Stimulated activated CD4-positive, alpha-beta T cell treated with anti-CD3 and anti-CD28 coated beads, Interleukin-1b, Interleukin-23, amount 100 ng/mL, for 1 hour (primary cell): ENCODE measurements at places on chromosomes 5 and 9.

DNA sequence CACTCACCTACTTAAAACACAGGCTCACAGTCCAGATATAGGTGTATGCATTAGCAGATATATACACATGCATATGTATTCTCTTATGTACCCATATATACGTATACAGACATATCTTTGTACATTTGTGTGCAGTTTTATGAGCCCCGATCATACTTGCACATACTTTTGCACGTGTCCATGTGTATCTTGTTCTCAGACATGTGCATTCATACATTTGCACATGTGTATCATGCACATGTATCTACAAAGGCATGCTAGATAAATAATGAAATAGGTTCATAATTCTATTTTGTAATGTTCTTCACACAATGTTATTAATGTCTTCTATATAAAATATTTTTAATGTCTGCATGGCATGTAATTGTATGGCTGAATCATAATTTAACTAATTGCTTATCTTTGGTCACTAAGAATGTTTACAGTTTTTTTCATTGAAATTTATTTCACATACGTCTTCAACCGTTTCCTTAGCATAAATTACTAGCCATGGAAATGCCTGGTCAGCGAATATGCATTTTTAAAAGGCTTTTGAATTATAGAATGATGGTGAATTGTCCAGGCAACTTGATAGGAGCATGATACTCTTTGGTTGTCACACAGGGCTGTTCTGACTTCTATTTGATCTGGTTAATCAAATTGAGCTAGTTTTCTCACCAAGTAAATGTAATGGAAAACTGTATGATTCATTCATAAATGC, 2.6 kb downstream of the NDFIP1 start:
- no peak for DNase-seq

DNA sequence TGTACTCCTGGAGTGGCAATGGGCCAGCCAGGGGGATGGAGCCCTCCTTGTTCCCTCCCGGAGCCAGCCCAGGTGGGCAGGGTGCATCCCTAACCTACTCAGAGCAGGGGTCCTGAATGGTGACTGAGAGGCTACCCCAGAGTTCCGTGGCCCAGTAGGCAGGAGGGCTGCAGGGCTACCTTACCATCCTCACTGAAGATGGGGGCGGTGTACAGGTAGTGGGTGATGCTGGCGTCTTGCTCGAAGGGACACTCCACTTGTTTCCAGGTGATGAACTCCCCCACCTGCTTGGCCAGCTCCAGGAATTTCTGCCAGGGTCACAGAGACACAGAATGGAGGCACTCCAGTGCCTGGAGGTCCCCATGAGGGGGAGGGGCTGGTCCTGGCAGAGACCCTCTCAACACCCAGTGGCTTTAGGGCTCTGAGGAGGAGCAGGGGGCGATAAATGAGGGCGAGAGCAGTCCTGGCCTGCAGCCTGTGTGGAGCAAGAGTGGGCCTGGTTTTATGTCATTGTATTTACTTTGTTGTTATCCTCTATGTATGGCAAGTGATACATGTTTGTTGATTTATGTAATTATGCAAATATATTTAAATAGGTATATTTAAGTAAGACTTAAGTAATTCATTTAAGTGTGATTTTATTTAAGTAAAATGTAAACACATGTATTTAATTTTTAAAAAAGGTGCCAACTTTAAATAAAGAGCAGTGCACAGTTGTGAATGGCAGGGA, 39.9 kb upstream of the RNF130 start:
- no peak for DNase-seq

- no peak for DNase-seq
These were observed 17.3 kb upstream of the ZBTB34 start for GRCh38 chr9:126842977-126843799.

- DNase-seq, result no peak
These were observed 31.9 kb upstream of the IL12B start for GRCh38 chr5:159362220-159362619.

- DNase-seq, result no peak
These were observed 32.2 kb downstream of the LNPEP start for GRCh38 chr5:96968074-96968473.

- no peak for DNase-seq
These were observed 60.4 kb downstream of the SGCD start for GRCh38 chr5:156387391-156387790.

- no peak for DNase-seq
These were observed 168.1 kb downstream of the NR3C1 start for GRCh38 chr5:143235423-143235822.

- no peak for DNase-seq
These were observed 572 bp downstream of the ZDHHC21 start for GRCh38 chr9:14692470-14693250.
